ENCODE measurements at places on chromosomes 2 and 18.

GRCh38 chr2:8677646-8678592 lies 3.9 kb upstream of the ID2 start:
- peak; percentile 61 for DNase-seq

DNA sequence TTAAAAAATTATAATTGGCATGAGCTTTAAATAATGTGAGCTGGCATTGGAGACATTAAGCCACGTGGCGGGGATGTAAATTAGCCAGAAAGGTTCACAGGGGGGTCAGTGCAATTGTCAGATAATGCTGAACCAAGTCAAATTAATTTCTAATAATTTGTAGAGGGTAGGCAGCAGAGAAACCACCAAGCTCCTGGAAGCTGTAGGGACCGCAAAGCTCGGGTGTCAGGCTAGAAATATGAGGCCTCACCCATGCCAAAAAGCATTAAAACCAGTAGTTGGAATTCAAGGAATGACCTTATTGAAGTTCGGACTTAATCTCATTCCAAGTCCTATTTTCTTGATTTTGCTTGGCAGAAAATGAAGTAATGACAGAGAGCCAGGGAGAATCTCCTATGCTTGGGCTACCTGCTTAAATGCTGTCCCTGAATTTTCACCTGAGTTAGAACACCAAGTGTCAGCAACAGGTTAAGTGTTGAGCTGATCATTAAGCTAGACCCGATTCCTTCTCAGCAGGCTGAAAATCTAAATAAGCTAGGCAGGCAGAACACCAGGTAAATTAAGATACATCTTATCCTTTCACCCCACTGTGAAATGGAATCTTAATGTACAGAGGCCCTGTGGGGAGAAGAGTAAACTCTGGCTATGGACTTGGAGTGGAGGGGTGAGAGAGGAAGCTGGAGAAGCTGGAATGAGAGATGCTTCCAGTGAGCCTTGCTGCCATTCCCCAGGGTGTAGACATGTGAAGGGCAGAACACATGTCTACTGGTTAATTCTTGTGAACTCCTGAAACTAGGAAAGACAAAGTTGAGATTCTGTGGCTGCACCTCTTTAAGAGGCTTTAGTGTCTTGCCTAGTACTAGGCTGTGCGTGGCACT lies 520.0 kb downstream of the SLC4A3 start:
- no peak for DNase-seq

DNA sequence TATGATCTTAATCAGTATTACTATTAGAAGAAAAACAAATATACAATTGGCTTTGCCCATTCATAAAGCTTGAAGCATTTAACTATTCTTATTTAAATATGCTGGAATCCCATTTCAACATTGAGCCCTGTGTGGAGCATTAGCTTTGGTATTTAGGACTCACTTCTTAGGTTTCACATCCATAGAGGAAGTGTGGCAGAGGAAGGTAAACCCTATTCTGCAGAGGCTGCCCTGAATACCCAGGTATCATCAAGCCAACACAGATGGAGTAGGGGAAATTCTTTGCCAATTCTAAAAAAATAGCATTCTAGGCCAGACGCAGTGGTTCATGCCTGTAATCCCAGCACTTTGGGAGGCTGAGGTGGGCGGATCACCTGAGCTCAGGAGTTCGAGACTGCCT lies 361.5 kb downstream of the FIGN start:
- no peak for DNase-seq

- no peak for DNase-seq
Measured at GRCh38 chr2:167961536-167962048, 285.8 kb downstream of the STK39 start.

GRCh38 chr2:237238249-237238648 lies 152.6 kb downstream of the COPS8 start:
- no peak for DNase-seq
